ENCODE measurements at places on chromosomes 5 and 9.

- DNase-seq, result no peak
These were observed 4.1 kb downstream of the RPL35 start for GRCh38 chr9:124857533-124858162.

GRCh38 chr9:77595426-77596095, 52.6 kb downstream of the GNA14 start:
- no peak for DNase-seq

DNA sequence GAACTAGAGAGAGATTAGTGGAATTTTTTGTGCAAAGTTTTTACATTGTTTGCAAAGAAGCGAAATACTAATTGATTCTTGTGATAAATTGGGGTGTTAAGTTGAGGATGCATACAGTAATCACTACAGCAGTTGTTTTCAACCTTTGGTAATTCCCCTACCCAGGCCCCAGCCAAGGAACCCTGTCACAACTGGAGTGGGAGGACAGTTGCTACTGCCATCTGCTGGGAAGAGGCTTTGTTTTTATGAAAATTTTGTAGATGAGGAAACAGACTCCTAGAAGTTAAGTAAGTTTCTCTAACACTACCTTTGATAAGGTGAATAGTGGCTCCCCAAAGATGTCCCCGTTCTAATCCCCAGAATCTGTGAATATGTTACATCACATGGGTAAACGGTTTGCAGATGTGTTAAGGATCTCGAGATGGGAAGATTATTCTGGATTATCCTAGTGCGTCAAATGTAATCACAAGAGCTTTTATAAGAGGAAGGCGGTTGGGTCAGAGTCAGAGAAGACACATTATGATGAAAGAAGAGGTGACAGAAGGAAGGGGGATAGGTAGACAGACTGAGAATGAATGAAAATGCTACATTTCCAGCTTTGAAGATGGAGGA, 34.0 kb upstream of the PPP1R2B start:
- peak; percentile 40 for DNase-seq

- peak; percentile 58 for DNase-seq
These were observed 61.4 kb downstream of the SERINC5 start for GRCh38 chr5:80194468-80194867.

- no peak for DNase-seq
These were observed 37.4 kb upstream of the FBXW11 start for GRCh38 chr5:172043865-172044264.

GRCh38 chr9:4832786-4833579, 40.2 kb downstream of the RCL1 start:
- peak; percentile 92 for DNase-seq

GRCh38 chr5:109231331-109231730, 178.4 kb downstream of the PJA2 start:
- DNase-seq, result no peak

- DNase-seq, result no peak
These were observed 69.5 kb upstream of the FAM169A start for GRCh38 chr5:74935752-74936091.

- no peak for DNase-seq
These were observed 339.7 kb downstream of the NTRK2 start for GRCh38 chr9:85009251-85009650.

All from activated CD4-positive, alpha-beta T cell treated with anti-CD3 and anti-CD28 coated beads, Interleukin-2, amount 50 U/mL, for 16 hours (primary cell).